ENCODE measurements at places on chromosomes 4 and X.

GRCh38 chr4:128571747-128572146, 237.8 kb upstream of the JADE1 start:
- DNase-seq: no peak

GRCh38 chr4:89572224-89572858, 264.6 kb downstream of the SNCA start:
- DNase-seq: no peak

DNA sequence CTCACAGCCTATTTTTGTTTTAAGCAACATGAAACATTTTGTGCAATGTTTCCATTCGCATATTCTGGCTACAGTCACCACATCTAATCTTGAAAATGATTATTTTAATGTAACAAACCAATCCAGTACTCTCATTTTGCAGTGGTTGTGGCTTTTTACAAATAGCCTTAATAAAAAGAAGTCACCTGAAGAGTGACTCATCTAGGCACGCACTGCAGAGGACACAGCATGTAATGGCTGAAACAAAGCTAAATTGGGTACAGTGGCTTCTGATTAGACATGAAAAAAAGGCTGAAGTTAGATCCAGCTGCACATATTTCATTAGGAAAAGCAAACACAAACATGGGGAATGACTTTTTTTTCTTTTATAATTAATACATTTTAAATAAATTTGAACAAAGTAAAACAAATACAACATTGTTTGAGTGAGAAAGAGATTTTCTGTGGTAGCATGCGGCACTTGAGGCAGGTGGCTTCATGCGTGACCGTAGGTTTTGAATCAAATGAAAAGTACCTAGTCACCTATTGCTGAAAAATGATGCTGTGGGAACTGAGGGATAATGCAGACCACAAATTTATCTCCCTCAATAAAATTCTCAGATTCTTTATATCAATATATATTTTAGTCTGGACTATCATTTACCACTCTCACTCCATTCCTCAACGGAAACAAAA, 240.8 kb upstream of the DDX53 start:
- DNase-seq: no peak

GRCh38 chr4:152936446-152937335, 568 bp downstream of the FHDC1 start:
- DNase-seq: no peak

GRCh38 chr4:167232805-167233684, 1.2 kb downstream of the SPOCK3 start:
- DNase-seq: no peak

GRCh38 chr4:573122-573892, 2.8 kb downstream of the TMEM271 start:
- DNase-seq: no peak

- DNase-seq: no peak
Measured at GRCh38 chr4:157223456-157223855, 2.9 kb downstream of the GRIA2 start.

DNA sequence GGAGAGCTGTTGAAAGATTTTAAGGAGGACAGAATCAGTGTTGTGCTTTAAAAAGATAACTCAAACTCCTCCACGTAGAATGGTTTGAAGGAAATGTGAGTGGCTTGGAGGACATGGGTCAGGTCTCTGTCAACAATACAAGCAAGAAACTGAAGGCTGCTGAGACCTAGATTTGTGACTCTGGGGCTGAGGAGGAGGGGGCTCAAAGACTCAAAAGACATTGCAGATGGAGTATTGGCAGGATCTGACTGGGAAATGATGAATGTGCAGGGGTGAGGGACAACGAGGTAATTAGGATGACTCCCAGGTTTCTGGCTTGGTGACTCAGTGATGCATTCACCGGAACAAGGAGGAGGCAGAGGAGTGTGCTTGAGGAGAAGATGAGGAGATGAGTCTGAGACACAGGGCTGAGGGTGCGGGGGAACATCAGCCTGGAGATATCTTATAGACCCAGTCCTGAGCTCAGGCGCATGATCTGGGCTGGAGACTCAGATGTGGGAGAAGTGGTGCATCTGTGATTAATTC, 3.3 kb upstream of the RPS4X start:
- no peak for DNase-seq

DNA sequence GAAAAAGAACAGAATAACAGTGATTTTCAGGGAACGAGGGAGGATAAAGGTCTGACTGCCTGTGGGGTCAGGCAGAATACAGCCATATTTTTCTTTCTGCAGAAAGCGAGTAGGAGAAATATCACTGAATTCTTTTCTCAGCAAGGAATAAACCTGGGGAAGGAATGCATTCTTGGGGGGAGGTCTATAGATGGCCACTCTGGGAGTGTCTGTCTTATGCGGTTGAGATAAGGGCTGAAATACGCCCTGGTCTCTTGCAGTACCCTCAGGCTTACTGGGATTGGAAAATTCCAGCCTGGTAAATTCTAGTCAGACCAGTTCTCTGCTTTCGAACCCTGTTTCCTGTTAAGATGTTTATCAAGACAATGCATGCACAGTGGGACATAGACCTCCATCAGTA, 26.3 kb downstream of the CNGA1 start:
- no peak for DNase-seq

GRCh38 chr4:173531086-173531965, 1.3 kb upstream of the HAND2 start:
- DNase-seq: no peak

- no peak for DNase-seq
Measured at GRCh38 chr4:128141866-128142265, 80.8 kb downstream of the LARP1B start.

DNA sequence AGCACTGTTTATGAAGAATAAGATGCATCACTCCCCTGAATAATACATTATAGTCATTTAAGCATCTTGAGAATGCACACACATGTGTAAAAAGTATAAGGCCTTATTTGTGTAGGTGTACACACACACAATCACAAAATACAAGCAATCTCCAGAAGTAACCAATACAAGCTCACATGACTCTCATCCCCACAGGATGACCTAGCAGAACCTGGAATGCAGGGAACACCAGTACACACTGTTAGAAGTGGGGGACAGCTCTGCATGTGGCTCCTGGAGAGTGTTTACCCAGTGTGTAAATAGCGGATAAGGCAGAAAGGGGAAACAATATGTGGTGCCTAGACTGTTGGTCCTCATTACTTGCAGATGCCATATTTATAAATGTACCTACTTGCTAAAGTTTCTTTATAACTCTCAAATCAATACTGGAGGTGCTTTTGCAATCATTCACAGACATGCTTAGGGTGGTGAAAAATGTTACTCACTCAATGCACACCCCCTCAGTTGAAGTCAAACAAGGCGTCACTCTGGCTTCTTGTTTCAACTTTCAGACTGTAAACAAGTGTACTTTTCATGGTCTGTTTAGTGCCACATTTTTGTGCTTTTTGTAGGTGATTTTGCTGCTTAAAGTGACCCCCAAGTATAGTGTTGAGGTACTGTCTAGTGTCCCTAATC, 73.1 kb downstream of the MAGEB17 start:
- DNase-seq: no peak

DNA sequence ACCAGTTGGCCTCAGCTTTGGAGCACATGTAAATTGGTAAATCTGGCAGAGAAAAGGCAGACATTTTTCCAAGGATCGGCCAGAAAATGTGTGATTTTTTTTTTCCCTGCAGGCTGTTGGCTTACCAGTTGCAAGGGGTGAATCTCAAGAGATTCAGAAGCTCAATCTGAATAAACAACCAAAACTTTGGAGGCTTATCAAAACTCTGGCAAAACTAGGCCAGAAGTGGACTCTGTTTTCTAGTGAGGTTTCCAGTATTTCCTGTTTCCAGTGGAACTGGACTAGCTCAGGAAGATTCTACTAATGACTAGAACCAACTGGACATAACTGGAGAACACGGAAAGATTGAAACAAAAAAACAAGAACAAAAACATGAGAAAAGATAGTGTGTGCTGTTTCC, 191.3 kb downstream of the SMIM20 start:
- DNase-seq: no peak

DNA sequence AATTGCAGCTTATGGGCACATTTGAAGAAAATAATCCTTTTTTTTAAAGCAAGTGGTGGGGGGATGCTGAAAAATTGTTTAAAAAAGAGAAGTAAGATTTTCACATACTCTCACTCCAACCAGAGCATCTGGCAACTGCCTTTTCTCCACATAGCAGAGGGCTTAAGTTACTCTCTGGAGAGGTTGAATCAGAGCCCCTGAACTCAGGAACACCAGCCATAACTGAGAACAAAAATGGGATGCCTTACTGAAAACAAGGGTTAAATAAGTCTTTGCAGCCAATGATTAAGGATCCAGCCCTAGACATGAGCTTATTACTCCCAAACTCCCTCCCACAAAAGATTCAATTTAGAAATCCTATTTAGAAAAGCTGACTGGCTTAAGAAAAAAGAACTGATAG, 27.5 kb downstream of the CASK start:
- DNase-seq: no peak

DNA sequence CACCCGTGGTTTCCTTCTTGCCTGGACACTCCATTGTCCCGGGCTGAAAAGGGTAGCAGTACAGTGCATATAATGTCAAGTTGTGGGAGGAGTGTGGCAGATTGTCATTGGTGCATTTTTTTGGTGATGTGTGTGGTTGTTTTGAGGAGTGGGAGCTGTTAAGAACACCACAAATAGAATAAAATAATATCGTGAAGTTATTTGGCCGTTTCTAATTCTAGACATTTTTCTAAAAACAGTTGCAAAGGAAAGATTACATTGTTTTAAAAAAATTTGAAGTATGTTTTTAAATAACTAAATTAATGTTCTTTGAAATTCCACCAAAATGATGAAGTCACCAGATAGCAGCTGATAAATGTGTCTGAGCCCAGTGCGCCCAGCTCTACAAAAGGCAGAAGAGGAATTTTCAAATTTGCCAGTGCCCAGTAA, 1.3 kb downstream of the PKD2 start:
- no peak for DNase-seq

- no peak for DNase-seq
Measured at GRCh38 chr4:79915246-79915645, 157.8 kb downstream of the ANTXR2 start.

DNA sequence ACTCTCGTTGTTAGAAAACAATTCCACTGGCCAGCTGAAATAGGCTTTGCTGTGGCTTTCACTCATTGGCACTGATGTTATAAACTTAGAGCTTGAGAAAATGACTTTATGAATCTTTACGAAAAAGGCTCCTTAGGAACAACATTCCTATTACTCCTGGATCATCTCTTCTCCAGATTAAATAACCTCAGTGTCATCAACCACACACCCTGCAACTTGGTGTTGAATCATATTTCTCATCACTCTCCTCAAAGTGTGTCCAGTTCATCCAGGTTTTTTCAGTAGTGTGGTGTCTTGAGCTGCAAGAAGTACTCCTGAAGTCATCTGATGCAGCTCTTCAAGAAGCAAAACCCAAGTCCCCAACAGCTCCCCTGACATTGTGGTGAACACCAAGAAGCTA, 28.1 kb upstream of the ANOS1 start:
- DNase-seq: no peak

DNA sequence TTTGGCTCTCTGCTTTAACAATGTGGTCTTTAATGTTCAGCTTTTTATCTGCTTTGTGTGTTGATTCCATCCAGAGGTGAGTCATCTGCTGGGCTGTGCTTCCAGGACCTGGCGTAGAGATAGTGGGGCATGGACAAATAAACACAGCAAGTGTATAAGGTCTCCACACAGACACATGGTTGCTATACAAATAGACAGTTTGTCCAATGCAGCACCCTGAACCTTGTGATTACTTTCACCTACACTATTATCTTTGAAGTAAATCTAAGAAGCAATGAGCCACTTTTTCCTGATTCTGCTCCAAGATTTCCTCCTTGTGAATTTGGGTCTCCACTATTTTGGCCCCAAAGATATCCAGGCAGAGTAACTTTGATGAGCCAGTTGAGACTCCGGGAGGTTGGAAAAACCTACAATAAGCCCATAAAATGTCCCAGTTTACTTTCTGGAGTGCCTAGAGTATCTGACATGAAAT, 12.1 kb downstream of the PPARGC1A start:
- no peak for DNase-seq

- DNase-seq: no peak
Measured at GRCh38 chr4:169096221-169096620, 86.2 kb upstream of the CBR4 start.

- DNase-seq: no peak
Measured at GRCh38 chrX:100417681-100418080, 7.6 kb upstream of the PCDH19 start.

- no peak for DNase-seq
Measured at GRCh38 chr4:5638316-5638715, 70.0 kb downstream of the EVC2 start.

DNA sequence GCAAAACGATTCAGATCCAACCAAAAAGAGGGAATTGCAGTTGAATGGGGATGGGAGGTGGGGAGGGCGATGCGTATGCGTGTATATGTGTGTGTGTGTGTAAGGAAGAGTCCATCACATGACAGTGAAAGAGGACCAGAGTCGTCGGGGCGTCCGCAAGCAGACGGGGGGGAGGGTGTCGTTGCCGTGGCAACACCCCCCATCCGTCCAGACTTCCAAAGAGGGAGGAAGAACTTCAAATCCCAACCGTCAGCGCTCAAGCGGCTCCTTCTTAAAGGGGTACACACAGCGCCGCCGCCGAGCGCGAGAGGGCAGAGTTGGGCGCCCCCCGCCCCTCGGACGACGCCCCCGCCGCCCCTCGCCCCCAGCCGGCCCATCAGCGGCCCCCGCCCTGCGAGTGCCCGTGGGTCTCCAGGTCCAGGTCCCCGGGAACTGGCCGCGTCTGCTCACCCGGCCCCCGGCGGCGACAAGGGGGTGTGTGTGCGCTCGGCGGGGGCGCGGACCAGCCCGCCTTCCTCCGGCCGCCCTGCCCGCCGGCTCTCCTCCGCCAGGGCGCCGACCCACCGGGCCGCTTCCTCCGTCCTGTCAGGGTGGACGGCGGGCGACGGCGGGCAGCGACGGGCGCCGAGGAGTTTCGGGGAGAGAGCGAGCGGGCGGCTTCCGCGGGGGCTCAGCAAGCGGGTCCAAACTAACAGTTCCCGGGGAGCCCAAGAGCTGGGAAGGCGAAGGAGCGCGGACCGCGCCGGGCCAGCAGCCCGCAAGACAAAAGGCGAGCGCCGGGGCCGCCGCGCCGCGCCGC, 685 bp downstream of the LCORL start:
- DNase-seq: peak; percentile 5

- DNase-seq: no peak
Measured at GRCh38 chr4:40388239-40388638, 53.1 kb downstream of the CHRNA9 start.

DNA sequence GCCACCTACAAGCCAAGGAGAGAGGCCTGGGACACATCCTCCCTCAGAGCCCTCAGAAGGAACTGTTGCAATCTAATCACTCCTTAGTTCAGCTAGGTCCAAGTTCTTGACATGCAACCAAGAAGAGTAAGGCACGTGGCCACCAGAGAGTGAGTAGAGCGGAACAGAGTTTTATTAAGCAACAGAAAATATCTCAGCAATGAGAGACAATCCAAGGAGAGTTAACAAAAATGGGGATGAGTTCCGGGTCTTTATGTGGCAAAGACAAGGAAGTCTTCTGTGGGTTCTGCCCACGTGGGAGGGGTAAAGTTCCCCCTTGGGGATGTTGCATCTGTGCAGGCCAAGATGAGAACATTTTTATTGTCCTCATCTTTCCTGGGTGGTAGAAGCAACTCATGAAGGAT, 38.5 kb upstream of the PROM1 start:
- no peak for DNase-seq

Measured in stimulated activated CD8-positive, alpha-beta memory T cell treated with anti-CD3 and anti-CD28 coated beads, Interleukin-7, amount 100 ng/mL, for 1 hour (primary cell).